ENCODE measurements at places on chromosomes 1 and 21.

DNA sequence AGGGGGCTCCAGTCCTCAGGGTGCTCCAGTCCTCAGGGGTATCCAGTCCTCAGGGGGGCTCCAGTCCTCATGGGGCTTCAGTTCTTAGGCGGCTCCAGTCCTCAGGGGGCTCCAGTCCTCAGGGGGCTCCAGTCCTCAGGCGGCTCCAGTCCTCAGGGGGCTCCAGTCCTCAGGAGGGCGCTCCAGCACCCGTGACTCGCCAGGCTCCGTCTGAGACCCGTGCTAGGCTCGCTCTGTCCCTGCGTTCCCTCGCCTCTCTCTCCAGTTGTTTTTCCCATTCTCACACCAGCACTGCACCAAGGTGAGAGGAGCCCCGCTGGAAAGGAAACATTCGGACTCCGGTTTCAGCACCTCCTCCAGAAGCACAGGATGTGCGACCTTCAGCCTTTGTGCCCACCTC is 9.4 kb upstream of the OR2M2 start:
- no peak for DNase-seq

DNA sequence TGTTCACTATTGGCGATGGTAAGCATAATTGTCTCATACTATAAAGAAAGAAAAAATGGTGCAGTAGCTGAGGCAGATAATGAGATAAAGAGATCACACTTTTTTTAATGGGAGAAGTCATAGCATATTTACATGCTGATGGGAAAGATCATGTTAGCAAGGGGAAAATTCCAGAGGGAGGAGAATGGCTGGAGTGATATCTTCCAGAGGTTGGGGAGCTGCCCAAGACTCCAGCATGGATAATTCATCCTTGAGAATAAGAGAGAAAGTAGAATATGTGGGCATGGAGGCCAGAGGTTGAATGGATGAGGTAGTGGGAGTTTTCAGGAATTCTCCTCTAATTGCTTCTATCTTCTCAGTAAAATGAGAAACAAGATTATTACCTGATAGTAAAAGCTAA is 45.8 kb upstream of the RGS1 start:
- DNase-seq, result no peak

DNA sequence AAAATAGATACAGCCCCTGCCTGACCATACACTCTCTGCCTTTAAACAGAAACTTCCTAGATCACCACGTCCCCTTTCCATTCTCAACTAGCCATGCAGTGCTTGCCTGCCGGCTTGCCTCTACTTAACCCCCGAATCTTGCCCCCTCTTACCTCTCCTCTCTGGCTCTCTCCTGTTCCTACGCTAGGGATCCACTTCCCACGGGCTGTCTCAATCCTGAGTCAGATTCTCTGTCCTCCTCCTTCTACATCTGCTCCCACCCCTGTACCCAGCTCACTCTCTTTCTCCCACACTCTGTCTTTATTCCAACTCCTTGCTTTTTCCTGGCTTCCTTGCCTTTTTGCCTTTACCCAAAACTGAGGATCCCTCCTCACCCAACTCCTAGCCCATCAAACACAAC is 29.3 kb downstream of the ATF3 start:
- no peak for DNase-seq

- DNase-seq, result no peak
Observed at GRCh38 chr1:96538111-96538641, 183.4 kb upstream of the PTBP2 start.

DNA sequence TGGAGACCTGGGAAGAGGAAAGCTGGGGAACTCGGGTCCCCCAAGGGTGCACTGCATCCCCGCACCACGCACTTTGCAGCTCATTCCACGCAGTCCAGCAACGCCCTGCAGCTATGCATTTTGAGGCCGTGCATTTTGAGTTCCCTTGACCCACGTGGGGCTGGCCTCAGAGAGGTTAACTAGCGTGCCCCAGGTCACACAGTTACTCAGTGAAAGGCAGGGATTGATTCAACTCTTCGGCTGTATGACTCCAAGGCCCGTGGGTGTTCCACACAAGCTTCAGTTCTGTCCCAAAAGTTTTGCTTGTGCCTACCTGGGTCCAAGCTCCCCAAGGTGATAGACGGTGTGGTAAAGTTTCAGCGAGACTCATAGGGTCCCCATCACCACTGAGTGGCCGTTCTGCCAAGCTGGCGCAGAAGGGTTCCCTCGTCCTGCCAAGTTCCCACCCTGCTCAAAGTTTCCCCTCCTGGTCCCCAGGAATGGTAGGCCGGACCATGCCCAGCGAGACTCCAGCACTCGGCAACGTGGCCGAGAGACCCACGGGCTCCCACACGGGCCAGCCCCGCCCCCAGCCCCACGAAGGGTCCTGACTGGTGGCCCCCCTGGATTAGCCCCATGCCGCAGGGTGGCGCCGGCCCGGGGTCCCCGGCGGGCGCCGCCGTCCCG is 611 bp downstream of the HSPG2 start:
- DNase-seq, result no peak

GRCh38 chr1:222820171-222820712 is 5.4 kb downstream of the DISP1 start:
- DNase-seq, result no peak

- DNase-seq, result no peak
Observed at GRCh38 chr1:240492832-240493440, 119.0 kb downstream of the GREM2 start.

GRCh38 chr1:50257029-50257428 is 148.3 kb downstream of the ELAVL4 start:
- DNase-seq, result no peak

DNA sequence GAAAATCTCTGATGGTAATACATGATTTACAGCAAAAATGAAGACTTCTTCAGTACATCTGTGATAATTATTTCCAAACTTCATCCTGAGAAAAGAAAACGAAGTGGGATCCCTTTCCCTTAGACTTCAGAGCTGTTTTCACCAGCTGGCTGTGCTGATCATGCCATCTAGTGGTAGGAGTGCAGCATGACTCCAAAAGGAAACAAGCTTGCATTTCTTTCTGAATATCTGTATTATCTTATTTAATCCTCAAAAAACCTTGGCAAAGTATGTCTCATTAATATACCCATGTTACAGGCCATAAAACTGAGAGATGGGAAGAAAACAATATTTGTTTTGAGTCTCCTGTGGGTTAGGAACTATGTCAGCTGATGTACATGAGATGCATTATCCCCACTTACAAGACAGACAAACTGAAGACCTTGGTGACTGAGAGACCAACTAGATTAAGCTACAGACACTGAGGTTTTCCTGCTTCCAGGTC is 9.8 kb upstream of the GJA8 start:
- DNase-seq, result peak; percentile 66

DNA sequence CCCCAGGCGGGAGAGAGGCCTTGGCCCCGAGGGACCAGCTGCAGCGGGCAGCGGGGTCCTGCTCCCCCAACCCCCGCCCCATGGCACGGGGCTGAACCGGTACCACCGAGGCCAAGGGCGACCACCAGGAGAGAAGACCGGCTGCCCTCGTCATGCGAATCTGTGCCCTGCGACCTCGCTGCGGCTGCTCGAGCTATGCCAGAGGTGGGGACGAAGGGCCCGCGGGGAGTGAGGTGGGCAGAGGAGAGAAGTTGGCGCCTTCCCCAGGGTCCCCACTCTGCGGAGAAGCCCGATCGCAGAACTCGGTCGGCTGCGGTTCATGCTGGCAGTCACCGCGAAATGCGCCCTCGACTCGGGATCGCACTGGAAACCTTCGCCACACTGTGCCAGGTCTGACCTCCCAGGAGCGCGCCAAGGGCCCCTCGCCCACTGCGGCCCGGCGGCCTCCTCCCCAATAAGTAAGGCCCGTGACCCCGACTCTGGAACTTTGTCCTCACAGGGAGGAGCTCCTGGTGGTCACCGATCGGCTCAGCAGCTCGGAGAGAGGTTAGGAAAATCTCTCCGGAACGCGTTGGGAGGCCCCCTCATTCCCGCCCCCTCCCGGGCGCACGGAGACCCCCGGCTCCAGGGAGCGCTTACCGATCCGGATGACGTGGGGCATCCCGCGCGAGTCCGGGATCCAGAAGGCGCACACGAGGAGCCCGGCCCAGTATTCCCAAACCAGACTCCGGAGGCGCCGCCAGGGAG is 787 bp downstream of the GRIK3 start:
- no peak for DNase-seq

- DNase-seq, result no peak
Observed at GRCh38 chr1:95203908-95204437, 30.0 kb upstream of the RWDD3 start.

- DNase-seq, result no peak
Observed at GRCh38 chr1:231933711-231934626, 307.4 kb downstream of the DISC1 start.

GRCh38 chr21:28444111-28444510 is 548.6 kb downstream of the LTN1 start:
- no peak for DNase-seq

DNA sequence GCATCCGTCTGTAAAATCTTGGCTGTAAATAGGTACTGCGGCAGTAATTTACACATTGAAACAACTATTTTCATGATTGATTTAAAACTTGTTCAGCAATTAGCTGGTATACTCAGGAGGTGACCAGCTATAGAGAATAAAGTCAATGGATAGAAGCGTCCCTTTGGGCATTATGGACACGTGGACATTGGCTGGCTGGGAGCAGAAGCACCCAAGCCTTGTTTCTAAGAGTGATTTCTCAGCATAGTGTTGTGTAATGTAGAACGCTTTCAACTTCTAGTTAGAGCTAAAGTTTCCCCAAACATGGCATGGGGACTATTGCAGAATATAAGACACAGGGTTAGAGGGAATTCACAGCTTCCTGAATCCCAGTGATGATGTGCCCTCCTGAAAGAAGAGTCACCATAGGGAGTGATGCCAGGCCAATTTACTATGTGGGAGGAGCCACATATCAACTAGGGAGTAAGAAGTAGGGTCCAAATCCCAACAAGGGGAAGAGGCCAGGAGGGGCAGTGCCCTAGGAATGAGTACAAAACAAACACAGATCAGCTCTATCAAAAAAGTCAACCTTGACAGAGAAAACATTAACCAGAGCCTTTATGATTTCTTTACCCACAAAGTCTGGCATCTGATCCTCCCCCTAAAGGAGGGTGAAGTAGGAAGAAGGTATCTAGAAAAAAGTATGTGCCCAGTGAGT is 92.7 kb downstream of the SUSD4 start:
- DNase-seq, result no peak

GRCh38 chr1:245589316-245589715 is 434.5 kb downstream of the KIF26B start:
- DNase-seq, result no peak

- no peak for DNase-seq
Observed at GRCh38 chr21:29005696-29006095, 13.0 kb upstream of the LTN1 start.

DNA sequence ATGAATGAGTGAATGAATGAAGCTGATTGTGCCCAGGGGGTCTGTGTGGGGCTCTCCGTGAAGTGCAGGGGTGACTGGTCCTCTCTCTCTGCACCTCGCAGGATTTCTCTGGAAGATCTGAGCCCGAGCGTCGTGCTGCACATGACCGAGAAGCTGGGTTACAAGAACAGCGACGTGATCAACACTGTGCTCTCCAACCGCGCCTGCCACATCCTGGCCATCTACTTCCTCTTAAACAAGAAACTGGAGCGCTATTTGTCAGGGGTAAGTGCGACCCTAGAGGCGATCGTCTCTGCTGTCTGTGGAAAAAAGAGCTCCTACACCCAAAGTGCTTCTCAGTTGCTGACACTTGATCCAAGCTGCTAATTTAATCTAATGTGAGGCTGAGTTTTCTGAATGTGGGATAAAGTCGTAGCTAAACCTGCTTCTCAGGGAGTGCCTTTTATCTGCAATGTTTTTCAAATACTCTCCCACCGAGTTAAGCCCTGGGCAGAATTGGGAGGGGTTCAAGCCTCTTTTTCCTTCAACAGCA is 101.7 kb downstream of the HUNK start:
- DNase-seq, result no peak

GRCh38 chr1:204928671-204929486 is 58.2 kb downstream of the NFASC start:
- no peak for DNase-seq

- no peak for DNase-seq
Observed at GRCh38 chr1:6854166-6854565, 68.9 kb downstream of the CAMTA1 start.

- DNase-seq, result peak; percentile 75
Observed at GRCh38 chr1:211577819-211578639, 932 bp downstream of the SLC30A1 start.

DNA sequence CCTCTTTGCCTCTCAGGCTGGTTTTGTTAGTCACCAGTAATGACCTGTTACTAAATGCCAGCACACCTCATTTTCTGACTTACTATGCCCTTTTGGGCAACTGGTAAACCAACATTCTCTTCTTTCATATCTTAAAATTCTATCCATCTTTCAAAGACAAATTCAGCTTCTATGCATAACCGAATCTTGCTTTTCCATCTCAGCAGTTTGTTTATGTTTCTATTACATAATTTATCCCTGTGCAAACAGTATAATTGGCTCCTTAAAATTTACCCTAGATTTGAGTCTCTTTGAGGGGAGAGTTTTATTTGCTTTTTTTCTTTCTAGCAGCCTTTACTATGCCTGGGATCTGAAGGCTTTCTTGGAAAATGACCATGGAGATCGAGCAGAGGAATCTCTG is 58.5 kb upstream of the SIPA1L2 start:
- no peak for DNase-seq

Measured in hematopoietic multipotent progenitor cell treated with erythropoietin and hydrocortisone succinate and interleukin-3 and kit ligand, for 15 days (in vitro differentiated cells).